ENCODE measurements at places on chromosomes 3 and 15.

DNA sequence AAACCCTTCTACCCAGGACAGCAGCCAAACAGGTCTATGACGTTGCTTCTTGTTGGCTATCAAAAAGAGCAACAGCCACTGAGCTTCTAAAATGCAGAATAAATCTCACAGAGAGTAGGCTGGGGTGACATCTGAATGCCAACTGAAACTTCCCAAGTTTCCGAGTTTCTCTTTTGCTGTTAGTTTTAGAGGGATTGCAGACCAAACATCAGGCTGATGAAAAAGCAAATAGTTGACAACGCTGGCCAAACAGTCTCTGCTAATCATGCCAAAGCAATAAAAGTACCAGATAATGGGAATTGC is 670 bp upstream of the CBLB start:
- no peak for DNase-seq

DNA sequence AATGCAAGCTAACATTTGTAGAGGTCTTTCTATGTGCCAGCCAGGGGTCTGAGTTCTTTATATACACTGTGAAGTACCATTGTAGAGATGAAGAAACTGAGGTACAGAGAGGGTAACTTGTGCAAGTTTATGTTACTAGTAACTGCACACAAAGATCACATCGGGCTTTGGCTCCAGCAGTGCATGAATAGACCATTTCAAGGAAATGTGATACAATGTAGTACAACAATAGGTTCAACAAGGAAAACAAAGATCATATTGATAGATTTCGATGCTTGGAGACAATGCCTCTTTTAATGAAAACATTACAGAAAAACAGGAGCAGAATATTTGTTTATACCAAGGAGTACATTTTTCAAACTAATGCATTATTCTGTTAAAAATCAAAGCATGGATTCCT is 115.3 kb downstream of the POLR2M start:
- no peak for DNase-seq

DNA sequence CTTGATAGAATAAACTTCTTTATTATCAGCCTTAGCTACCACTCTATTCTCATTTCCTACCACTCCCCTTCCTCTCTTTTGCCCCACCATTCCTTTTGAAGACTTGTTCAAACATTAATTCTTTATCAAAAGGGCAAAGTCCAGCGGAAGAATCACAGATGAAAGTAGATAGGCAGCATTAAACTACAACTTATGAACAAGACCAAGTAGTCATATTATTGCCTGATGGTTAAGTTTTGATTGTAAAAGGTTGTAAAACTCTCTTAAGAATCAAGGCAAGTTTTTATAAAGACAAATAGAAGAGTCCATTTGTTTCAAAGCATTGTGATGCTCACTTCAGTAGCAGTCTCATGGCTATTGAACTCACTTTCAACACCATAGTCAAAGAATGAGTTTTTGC is 22.4 kb upstream of the TGFBR2 start:
- no peak for DNase-seq

DNA sequence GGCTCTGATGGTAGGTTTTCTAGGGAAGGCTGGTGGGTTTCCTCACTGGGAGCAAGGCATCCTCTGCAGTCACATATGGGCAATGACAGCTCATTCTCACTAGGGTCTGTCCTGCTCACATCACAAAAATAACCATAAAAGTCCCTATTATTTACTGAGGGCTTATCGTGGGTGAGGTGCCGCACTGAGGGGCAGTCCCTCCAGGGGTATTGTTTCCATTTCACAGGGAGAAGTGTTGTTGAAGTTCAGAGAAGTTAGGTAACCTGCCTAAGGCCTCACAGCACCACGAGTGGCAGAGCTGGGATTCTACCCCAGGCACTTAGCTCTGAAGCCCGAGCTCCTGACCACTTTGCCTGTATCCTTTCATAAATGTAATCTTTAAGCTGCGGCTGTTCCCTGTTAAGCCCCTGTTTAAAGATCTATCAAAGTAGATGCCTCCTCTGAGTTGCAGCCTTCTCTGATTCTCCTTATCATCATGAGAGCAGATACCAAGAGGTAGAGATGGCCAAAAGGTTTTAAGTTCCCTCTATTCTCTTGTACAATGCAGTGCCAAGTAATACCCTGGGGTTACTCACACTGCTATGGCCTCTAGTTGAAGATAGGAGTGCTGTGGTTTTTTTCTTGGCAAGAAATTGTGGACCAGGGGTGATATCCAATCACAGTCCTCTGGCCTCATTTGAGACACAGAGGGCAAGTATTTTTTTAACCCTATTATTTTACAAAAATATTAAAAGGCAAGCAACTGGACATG is 107.0 kb downstream of the RPLP1 start:
- DNase-seq = no peak

- no peak for DNase-seq
Observed at GRCh38 chr15:84824260-84825007, 7.3 kb downstream of the ALPK3 start.

GRCh38 chr3:115633467-115633866 is 10.2 kb downstream of the GAP43 start:
- DNase-seq = no peak

All from activated T-cell treated with anti-CD3 and anti-CD28 coated beads, Interleukin-2, amount 50 U/mL, for 4 hours (primary cell).